ENCODE measurements at places on chromosomes 11 and 22.

- DNase-seq = no peak
Measured at GRCh38 chr11:27723687-27724086, 23.4 kb upstream of the BDNF start.

GRCh38 chr11:45904309-45904915 is 2.7 kb downstream of the FREY1 start:
- DNase-seq = no peak

DNA sequence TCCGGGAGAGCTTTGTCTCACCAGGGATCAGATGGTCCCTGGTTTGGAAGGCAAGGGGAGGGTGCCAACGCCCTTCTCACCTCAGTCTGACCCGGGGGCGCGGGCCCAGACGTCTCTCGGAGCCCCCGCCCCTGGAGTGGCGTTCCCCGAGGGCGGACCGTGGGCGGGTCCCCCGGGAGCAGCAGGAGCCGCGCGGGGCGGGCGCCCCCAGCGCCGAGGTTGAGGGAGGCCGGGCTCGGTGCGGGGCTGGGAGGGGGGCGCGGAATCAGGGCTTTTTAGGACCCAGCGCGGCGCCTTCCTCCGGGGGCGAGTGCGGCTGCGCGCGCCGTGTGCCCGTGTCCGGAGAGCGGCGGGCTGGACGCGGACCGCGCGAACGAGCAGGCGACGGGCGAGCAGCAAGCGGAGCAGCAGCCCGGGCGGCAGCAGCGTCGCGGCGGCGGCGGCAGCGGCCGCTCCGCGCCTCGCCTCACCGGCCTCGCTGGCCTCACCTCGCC is at the start of gene KCNC1:
TSS of gene KCNC1 (plus strand) at position 364 of the 494 bp plus-strand sequence. CDS start 1,222 bp downstream, outside the sequence.
- no peak for DNase-seq

- DNase-seq = no peak
Measured at GRCh38 chr22:46622081-46622521, 1.9 kb downstream of the GRAMD4 start.

- DNase-seq = no peak
Measured at GRCh38 chr11:6095798-6096197, 11.7 kb upstream of the OR56B4 start.

DNA sequence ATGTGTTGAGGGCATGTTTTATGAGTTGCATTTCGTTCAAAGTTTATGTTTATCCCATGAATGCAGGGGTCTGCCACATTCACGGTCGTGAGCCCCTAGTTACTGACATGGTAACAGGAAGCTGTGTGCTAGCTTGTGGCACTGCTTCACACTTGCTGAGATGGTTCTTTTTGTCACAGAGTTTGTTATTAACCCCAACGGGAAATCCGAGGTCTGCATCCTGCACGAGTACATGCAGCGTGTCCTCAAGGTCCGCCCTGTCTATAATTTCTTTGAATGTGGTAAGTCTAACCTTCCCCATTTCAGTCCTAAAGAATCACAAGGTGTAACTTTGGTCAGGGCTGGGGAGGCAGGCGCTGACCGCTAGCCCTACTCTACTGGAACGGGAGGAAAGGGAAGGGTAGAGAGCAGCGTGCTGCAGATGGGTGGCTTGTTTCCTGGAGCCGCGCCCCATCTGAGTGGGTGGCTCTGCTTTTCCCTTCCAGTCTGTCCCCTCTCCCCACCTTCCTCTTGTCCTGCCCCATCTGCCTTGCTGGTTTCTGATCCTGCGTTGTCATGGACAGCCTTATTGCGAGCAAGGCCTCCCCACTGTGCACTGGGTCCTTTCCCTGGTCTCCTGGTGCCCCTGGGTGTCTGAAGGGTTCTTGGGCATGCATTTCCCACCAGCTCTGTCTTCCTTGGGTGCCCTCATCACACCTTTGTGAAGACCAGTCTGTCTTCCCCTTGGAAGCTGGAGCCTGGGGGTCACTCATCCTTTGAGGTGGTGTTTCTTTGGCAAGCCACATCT is 11.8 kb downstream of the DGCR8 start:
- peak; percentile 33 for DNase-seq

DNA sequence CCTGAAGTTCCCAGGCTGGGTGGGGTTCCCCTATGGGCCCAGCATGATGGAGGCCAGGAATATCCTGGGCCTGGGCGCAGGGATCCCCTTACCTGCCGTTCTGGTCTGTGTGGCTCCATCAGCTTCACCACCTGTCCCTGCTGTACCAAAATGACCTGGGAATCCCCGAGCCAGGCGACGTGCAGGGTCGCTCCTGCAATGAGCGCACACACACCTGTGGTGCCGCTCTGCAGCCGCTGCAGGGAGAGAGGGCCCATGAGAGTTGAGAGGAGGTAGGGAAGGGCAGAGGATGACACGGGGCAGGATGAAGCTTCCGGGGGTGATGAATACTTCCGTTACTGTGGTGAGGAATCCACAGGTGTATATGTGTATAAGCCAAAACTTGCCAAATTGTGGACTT is 21.6 kb downstream of the PPM1F start:
- no peak for DNase-seq

GRCh38 chr11:114758627-114759026 is 80.3 kb downstream of the NXPE2 start:
- DNase-seq = no peak

- DNase-seq = no peak
Measured at GRCh38 chr11:84261707-84262106, 975.5 kb upstream of the CCDC90B start.

All from effector memory CD8-positive, alpha-beta T cell (primary cell).